Fibroblast of skin of right quadriceps (primary cell): ENCODE measurements at places on chromosomes 12 and 14.
A peak's percentile ranks its signal among the peaks of the same experiment; 100 is the strongest.

- no peak for DNase-seq
Observed at GRCh38 chr12:72790273-72790672, 518.1 kb downstream of the TRHDE start.

GRCh38 chr12:5588591-5588990, 156.7 kb downstream of the NTF3 start:
- peak; percentile 48 for DNase-seq

- no peak for DNase-seq
Observed at GRCh38 chr14:36619853-36620252, 37.4 kb upstream of the NKX2-8 start.

- no peak for DNase-seq
Observed at GRCh38 chr12:117743761-117744160, 225.0 kb downstream of the KSR2 start.

- no peak for DNase-seq
Observed at GRCh38 chr12:130706311-130706710, 9.8 kb downstream of the RIMBP2 start.

- DNase-seq = peak; percentile 96
Observed at GRCh38 chr12:95322326-95322725, 104.7 kb downstream of the VEZT start.

- no peak for DNase-seq
Observed at GRCh38 chr12:103399986-103400385, 95.8 kb downstream of the C12orf42 start.

DNA sequence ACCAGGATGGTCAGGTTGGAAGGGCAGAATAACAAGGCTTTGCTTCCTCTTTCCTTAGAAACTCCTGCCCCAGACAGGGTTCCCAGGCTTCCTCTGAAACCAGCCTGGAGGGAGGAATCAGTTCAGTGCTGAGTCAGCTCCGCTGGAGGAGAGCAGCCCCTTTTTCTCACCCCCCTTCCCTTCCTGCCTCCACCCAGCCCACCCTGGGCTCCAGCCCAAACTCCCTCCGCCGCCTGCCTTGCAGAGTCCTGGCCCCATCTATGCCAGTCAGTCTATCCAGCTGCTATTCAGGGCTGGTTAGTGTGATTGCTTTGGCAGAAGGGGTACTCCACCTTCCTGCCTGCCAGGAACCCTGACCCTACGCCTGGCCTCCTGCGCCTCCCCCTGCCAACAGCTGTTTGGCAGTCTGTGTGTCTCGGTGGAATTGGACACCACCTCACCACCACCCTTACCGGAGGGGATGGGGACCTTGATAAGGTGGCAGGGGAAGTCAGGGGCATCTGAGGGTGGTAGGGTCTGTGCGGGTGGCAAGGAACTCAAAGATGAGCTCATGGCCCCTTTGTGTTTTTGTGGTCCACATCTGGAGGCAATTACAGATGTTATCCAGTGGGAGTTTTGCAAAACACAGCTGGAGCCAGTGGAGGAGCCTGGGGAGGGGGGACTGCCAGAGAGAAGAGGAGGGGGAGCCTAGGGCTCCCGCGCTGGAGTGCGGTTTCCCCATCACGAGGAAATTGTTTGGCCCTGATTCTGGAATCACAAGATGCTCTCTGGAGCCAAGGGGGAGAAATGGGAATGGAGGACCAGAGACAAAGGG, 12.2 kb downstream of the MMP14 start:
- DNase-seq = peak; percentile 88

DNA sequence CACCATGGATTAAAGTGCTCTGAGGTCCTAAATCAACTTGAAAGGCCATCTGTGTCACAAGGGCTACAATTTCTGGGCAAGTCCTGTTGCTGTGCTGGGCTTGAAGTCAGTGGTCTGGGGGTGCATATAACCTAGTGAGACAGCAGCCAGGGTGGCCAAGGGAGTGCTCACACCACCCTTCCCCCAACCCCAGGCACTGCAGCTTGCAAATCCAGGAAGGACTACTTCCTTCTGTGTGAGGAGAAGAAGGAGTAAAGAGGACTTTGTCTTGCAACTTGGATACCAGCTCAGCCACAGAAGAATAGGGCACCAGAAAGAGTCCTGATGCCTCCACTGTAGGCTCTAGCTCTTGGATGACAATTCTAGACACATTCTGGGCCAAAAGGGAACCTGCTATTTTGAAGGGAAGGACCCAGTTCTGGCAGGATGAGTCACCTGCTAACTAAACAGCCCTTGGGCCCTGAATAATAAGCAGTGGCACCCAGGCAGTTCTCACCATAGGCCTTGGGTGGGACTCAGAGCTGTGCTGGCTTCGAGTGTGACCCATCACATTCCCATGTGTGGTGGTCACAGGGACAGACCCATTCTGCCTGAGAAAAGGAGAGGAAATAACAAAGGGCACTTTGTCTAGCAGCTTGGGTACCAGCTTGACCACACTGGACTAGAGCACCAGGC, 32.6 kb upstream of the DHRS7 start:
- DNase-seq = no peak

DNA sequence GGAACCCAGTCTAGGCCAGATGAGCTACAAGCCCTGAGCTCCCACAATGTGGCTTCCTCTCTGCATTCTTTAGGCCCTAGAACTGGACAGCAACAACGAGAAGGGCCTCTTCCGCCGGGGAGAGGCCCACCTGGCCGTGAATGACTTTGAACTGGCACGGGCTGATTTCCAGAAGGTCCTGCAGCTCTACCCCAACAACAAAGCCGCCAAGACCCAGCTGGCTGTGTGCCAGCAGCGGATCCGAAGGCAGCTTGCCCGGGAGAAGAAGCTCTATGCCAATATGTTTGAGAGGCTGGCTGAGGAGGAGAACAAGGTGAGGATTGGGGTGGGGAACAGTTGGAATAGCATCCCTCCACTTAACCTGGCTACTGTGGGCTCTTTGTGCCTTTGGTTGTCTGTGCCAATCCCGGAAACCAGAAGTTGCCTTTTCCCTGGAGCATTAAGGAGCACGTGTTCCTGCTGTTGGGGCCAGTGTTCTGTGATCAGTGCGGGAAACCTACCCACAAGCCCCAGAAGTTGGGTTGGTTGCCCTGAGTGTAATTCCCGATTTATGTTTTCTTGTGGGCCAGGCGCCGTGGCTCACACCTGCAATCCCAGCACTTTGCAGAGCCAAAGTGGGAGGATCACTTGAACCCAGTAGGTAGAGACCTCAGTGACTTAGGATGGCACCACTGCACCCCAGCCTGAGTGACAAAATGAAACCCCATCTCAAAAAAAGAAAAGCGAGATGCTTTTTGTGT, 6.4 kb downstream of the FKBP4 start:
- no peak for DNase-seq
